ENCODE measurements at places on chromosomes 5 and 9. TPM values are rescaled to one million over a fixed set of nuclear protein-coding genes. Genes with fewer than 3 reads are reported as not detected.
A peak's percentile ranks its signal among the peaks of the same experiment; 100 is the strongest.

TMEM215 gene
- polyA plus RNA-seq: 0.15 TPM

GAS1 gene
- 45.4 TPM for polyA plus RNA-seq

TMEM174 gene
- 27.2 TPM for polyA plus RNA-seq

ATP10B gene
- 0.94 TPM for polyA plus RNA-seq

SLC12A7 gene
- 50.2 TPM for polyA plus RNA-seq

TEX48 gene
- polyA plus RNA-seq: not detected

PITX1 gene
- polyA plus RNA-seq: 0.09 TPM

SLC25A2 gene
- polyA plus RNA-seq: not detected

SLIT3 gene
- 41.2 TPM for polyA plus RNA-seq

CSF2 gene
- polyA plus RNA-seq: not detected

IL9 gene
- polyA plus RNA-seq: not detected

HAPLN1 gene
- 4.5 TPM for polyA plus RNA-seq

ZBTB34 gene
- 18.6 TPM for polyA plus RNA-seq

DNA sequence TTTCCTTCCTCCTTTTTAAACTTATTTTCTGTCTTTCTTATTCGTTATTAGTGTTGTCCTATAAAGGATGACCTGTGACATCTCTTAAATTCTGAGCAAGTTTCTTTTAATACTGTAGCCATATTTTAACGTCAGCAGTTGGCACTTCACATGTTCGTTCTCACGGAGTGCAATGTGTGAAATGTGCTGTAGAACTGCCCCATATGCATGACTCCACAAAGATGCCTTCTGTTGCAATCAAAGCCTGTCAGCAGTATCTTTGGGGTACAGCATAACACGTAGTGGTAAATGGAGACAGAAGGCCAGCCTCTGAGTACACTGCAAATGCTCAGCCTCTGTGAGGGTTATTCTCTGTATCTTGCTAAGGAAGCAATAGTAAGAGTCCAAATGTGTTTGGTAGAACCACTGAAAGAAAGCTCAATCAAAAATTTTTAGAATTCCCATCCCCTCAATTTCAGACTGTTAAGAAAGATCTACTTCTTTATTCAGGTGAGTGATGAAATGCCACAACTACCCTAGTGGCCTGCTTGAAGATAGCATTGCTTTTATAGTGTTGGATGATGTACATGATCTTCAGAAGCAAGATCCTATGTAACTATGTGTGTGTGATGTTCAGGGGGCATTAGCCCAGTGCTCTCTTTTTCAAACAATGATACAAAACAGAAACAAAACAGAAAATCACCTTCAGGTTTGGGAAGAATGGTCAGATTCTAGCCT is 277.7 kb downstream of the TMEM167A start:
- no peak for DNase-seq

- DNase-seq: no peak
Measured at GRCh38 chr5:103572454-103572853, 9.9 kb upstream of the NUDT12 start.

DNA sequence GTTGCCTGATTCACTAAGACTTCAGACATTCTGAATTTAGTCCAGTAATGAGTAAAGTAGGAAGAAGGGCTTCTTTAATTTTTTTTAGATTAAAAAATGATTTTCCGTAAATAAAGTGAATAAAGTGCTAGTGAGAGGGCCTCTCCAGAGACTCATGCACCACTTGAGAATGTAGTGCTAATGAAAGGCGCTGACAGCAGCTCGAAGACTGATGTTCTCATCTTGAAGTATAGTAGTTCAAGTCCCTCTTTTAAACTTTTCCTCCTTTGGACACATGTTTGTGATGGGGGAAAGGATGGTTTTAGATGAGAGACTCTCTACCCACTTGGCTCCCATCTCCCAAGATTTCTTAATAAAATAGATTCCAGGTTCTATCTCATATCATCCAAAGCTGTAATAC is 48.5 kb downstream of the G3BP1 start:
- DNase-seq: no peak

- DNase-seq: no peak
Measured at GRCh38 chr9:93660352-93661046, 84.1 kb downstream of the PHF2 start.

DNA sequence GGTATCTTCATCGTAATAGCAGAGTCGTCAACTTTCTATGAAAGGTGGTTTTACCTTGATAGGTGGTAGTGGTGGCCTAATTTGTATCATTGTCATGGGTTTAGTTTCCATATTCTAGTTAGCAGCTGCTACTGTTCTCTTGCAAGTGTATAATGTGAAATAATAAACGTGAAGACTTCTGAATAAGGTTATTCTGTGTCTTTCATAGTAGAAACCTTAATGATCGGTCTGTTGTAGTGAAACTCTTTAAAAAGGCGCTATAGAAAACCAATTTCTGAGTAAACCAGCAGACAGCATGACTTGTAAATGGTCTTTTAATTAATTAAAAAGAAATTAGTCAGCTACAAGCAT is 1.6 kb downstream of the SET start:
- DNase-seq: no peak

GRCh38 chr9:89154651-89155336 is 23.8 kb downstream of the SHC3 start:
- no peak for DNase-seq

GRCh38 chr9:112366591-112366990 is 13.3 kb upstream of the HSDL2 start:
- DNase-seq: no peak

DNA sequence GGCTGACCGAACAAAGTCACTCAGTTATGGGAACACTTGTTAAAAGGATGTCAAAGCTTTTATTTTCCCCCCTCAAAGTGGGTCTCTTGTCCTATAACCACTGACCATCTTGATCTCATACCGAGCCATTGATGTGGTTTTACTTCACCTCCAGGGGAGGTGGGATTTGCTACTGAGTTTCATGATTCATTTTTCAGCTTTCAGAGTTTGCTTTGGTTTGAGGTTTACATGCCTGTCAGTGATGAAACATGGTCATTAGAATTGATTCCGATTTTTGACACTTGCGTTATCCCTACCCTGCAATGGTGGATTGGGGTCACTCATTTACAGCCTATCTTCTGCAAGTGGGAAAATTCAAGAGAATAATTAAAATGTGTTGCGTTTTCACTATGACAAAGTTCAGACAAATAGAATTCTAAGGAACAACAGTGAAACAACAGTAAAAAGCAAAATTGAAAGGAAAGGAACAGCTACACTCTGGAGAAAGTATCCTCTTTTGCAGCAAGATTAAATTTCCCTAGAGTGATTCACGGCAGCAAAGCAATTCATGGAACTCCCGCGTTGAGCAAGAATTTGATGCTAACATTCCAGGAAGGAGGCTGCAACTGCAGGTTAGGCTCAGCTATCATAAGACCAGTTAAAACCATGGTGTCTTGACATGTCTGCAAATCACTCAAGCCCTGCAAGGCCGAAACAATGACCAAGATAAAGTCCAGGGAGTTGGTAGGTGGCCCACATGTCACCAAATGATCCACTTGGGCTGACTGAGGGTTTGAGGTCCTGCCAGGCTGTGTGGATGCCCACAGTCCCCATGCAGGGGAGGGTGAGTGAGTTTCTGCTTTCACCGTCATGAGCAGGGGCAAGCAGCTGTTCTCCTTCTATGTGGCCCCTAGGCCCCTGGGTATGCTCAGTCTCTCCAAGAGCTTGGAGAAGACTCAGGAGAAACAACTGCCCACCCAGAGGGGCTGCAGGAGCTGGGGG is 9.4 kb downstream of the GADD45G start:
- peak; percentile 35 for DNase-seq

DNA sequence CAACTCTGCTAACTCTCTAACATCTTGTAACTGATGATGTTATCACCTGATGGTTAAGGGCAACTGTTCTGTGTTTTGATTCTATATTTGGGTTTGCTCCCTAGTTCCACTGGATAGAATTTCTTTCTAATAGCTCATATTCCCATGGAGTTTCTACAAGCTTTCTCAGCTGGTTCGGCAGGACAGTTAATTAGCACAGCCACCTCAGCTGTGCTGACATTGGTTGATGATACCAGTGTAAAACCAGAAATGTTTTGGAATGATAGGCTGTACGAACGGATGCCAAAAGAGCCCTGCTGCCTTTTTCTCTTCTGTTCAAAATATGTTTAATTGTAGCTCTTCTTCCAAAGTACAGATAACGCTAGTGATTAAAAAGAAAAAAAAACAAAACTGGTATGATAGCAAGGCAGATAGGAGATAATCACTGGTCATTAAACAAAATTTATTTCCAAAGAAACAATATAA is 440.5 kb upstream of the ZNF608 start:
- peak; percentile 17 for DNase-seq

- no peak for DNase-seq
Measured at GRCh38 chr9:6198251-6198650, 17.4 kb upstream of the IL33 start.

GRCh38 chr5:67746103-67746502 is 469.5 kb upstream of the PIK3R1 start:
- DNase-seq: no peak

- DNase-seq: no peak
Measured at GRCh38 chr5:60297658-60298057, 402.3 kb downstream of the DEPDC1B start.

DNA sequence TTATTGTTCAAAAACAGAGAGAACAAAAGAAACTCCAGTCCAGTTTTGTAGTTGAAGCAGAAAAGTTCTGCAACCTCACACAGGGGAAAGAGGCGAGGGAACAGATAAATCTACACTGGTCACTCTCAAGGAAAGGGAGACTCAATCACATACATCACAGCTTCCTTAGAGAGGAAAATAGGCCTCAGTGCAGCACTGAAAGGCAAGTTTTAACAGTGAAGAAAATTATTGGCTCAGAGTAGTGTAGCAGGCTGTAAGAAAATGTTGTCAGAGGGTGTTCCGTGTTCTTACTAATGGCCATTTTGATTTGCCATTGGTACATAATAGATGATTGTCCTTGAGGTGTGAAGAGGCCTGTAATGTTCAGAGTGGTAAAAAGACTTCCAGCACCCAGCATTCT is 530.0 kb upstream of the CDH6 start:
- no peak for DNase-seq

GRCh38 chr5:14218480-14218879 is 75.3 kb downstream of the TRIO start:
- no peak for DNase-seq

GRCh38 chr9:71681708-71682272 is 86.5 kb downstream of the CEMIP2 start:
- DNase-seq: no peak

- DNase-seq: no peak
Measured at GRCh38 chr9:85020791-85021190, 351.3 kb downstream of the NTRK2 start.

- no peak for DNase-seq
Measured at GRCh38 chr5:73284985-73285384, 112.0 kb downstream of the TMEM174 start.

DNA sequence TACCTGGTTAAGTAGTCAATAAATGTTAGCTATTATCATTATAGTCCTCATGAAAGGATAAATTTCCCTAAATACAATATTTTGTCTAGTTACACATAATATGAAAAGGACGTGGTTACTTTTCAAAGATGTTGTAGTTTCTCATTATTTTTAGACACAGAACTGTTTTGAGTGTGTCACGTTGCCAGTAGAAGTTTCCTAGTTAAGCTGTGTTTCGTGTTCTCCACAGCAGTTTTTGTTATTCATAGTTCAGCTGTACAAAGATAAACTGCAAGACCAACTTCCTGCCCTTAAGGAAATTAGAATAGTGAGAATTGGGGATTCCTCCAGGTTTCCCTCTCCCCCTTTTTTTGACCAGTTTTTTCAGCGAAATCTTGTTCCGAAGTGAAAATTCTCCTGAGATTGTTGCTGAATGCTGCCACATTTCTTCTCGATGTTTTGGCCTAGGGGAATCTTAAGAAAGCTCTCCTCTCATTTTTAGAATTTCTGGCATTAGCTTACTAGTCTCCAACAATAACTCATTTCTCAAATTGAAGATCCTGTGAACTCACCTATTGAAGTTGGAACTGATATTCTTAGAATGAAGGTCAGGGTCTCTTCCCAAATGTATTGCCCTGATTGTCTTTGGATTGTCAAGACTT is 176.1 kb downstream of the PAM start:
- no peak for DNase-seq

DNA sequence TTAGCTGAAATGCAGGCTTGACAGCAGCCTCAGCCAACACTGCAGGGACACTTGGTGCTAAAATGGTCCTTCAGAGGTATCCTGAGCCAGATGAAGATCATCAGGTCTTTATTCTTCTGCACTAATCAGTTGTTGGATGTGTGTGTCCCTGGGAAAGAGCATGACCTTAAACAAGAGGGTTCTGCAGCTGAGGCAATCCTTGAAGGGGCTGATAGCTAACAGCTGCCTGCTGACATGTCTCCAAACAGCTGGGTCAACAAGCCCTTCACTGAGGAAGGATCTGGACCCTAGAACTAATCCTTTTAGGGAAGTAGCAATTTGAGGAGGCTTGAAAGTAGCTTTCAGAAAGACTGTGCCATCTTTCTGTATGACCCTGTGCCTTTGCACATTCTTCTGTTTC is 376.3 kb upstream of the ACTBL2 start:
- DNase-seq: peak; percentile 62

- no peak for DNase-seq
Measured at GRCh38 chr5:72702881-72703434, 113.5 kb upstream of the TNPO1 start.

GRCh38 chr5:129019401-129019908 is 54.2 kb downstream of the SLC27A6 start:
- no peak for DNase-seq

- no peak for DNase-seq
Measured at GRCh38 chr5:169656125-169656901, 19.2 kb downstream of the DOCK2 start.

- DNase-seq: no peak
Measured at GRCh38 chr9:93996863-93997262, 41.7 kb upstream of the BARX1 start.
